ENCODE measurements at places on chromosomes 3 and 15. TPM values are rescaled to one million over a fixed set of nuclear protein-coding genes. Genes with fewer than 3 reads are reported as not detected.

GRCh38 chr15:94097552-94097951, 133.8 kb upstream of the MCTP2 start:
- H3K27ac ChIP-seq: no peak overlapping the region
- H3K4me1 ChIP-seq: no peaks in the 10 kb centered on the region
- no peaks in the 10 kb centered on the region for H3K36me3 ChIP-seq
- no peak for DNase-seq
- no peak overlapping the region for H3K4me3 ChIP-seq

DNA sequence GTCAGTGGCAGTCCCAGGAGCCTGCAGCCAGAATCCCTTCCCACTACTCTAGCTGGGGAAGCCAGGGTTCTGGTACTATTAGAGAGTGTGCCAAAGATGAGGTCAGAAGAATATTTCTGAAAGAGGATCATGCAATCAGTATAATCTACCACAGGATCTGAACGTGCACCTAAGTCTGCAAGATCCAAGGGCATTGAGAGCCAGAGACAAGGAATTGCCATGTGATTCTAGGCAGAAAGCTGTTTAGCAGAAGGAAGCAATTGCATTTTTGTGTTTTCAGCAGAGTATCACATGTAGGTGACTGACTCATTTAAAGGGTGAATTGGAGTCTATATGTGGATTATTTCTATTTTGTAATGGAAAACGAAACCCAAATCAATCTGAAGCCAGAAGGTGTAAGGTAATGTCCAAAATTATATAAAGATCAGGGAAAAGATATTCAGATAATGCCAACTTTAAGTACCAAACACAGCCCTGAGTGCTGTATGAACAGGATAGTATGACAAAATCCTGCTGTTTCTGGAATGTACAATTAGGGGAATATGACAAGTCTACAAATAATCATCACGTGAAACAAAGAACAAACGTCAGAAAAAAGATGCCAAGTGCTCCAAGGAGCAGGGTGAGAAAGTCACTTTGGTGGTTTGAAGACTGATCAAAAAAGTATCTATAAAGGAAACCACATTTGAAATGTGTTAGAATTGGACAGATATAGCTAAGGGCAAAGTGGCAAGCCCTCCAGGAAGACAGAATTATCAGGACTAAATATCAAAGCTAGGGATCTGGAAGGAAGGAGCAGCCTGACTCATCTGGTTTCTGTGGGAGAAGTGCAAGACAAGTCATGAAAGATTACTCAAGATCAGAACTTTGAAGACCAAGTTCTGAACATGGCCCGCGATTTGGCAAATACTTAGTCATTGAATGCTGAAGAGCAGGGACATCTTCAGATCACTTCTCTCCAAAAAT, 1036.6 kb downstream of the NTRK3 start:
- no peak for DNase-seq
- no peak overlapping the region for H3K27ac ChIP-seq
- no peaks in the 10 kb centered on the region for H3K27me3 ChIP-seq
- no peak overlapping the region for H3K4me3 ChIP-seq
- no peaks in the 10 kb centered on the region for H3K4me1 ChIP-seq
- no peaks in the 10 kb centered on the region for H3K36me3 ChIP-seq

DNA sequence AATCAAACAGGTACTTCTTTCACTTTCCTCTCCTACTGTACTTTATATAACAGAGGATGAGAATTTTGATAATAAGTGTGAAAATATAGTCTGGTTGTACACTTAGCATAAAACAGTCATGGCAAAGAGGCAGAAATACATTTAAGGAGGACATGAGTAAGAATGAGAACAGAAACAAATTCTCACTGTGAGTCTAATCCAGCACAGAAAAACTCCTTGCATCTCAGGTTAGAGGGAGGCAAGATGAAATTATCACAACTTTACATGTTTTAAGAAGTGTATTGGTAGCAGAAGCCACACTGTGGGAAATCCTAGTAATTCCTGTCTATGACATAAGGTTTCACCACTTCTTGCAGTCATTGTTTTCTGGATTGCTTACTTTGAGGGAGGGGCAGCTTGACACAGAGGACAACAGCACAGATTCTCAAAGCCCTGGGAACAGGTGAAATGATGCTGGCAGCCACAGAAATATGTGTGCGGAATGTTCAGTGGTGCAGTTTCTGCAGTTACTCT, 733.6 kb upstream of the GBE1 start:
- H3K36me3 ChIP-seq: no peaks in the 10 kb centered on the region
- no peak overlapping the region for H3K4me3 ChIP-seq
- no peak for DNase-seq
- no peaks in the 10 kb centered on the region for H3K4me1 ChIP-seq
- no peak overlapping the region for H3K27ac ChIP-seq
- peaks cover 4% of the 10 kb centered on the region for H3K27me3 ChIP-seq

GRCh38 chr15:77115179-77115578, 44.3 kb upstream of the TSPAN3 start:
- H3K36me3 ChIP-seq: peaks cover 21% of the 10 kb centered on the region
- no peak for DNase-seq
- H3K4me1 ChIP-seq: peaks cover 40% of the 10 kb centered on the region

- no peaks in the 10 kb centered on the region for H3K4me1 ChIP-seq
- H3K27me3 ChIP-seq: no peaks in the 10 kb centered on the region
- no peak overlapping the region for H3K4me3 ChIP-seq
- H3K36me3 ChIP-seq: no peaks in the 10 kb centered on the region
Observed at GRCh38 chr3:70716832-70717231, 404.4 kb upstream of the MDFIC2 start.

- no peaks in the 10 kb centered on the region for H3K36me3 ChIP-seq
- no peak overlapping the region for H3K4me3 ChIP-seq
- peaks cover 14% of the 10 kb centered on the region for H3K4me1 ChIP-seq
- DNase-seq: no peak
- H3K27ac ChIP-seq: no peak overlapping the region
Observed at GRCh38 chr15:48360841-48361240, 29.6 kb downstream of the DUT start.

DNA sequence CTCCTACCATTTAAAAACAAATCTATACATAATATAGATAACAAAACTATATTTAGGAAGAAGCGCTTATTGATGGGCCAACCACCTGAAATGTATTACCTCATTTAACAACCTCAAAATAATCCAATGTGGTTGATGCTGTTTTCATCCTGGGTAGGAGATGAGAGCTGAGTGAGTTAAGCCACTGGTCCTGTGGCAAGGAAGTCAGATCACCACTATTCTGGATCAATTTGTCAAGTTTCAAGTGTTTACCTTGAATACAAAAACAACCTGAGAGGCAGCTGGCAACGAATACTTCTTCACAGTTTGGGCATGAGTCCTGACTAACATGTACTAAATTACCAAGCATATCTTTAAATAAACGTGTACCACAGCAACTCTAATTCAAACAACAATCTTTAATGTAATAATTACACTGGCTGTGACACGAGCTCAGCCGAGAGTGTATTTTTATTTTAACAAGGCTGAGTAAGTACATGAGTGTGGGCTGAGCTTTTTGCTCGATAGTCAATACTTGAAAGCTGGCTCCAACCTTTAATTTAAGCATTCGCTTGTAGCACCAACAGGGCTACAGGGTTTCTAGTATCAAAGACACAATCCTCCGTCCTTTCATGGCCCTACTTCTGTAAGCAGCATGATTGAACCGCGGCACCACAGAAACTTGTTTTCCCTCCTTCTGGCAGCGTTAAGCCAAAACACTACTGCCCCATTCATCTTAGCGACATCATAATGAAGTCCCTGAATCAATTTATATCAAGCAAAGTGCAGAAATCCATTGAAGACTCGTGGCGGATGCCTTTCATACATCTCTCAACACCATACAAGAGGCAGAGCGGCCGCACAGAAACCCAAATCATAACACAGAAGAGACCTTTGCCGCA, 93.8 kb upstream of the ICE2 start:
- DNase-seq: no peak
- peaks cover 55% of the 10 kb centered on the region for H3K4me1 ChIP-seq
- H3K27ac ChIP-seq: no peak overlapping the region
- no peak overlapping the region for H3K4me3 ChIP-seq

DNA sequence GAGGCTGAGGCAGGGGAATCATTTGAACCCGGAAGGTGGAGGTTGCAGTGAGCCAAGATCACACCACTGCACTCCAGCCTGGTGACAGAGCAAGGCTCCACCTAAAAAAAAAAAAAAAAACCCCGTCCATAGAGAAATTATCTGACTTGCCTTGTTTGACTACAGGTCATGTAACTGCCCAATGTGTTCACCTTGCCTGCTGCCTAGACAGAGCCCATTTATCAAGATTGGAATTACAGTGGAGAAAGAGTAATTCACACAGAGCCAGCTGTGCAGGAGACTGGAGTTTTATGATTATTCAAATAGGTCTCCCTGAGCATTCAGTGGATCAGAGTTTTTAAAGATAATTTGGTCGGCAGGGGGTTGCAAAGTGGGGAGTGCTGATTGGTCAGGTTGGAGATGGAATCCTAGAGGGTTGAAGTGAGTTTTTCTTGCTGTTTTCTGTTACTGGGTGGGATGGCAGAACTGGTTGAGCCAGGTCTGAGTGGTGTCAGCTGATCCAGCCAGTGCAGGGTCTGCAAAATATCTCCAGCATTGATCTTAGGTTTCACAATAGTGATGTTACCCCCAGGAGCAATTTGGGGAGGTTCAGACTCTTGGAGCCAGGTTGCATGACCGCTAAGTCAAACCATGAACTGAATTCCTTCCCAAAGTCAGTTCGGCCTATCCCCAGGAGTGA, 40.8 kb upstream of the ACP3 start:
- H3K27ac ChIP-seq: no peak overlapping the region
- H3K4me1 ChIP-seq: no peaks in the 10 kb centered on the region
- no peak overlapping the region for H3K4me3 ChIP-seq
- no peaks in the 10 kb centered on the region for H3K36me3 ChIP-seq
- DNase-seq: no peak
- H3K27me3 ChIP-seq: no peaks in the 10 kb centered on the region

DNA sequence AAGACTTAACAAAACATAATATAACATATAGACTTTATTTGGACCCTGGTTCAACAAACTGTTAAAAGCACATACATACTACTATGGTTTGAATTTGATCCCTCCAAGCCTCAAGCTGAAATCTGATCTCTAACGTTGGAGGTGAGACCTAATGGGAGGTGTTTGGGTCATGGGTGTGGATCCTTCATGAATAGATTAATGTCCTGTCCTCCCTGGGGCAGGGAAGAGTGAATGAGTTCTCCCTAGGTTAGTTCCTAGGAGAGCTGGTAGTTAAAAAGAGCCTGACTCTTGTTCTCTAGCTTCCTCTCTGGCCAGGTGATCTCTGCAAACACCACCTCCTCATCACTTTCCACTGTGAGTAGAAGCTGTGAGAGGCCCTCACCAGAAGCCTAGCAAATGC, 36.4 kb downstream of the CLASP2 start:
- no peaks in the 10 kb centered on the region for H3K4me1 ChIP-seq
- H3K36me3 ChIP-seq: peaks cover 43% of the 10 kb centered on the region
- no peak for DNase-seq
- no peaks in the 10 kb centered on the region for H3K27me3 ChIP-seq

- H3K4me3 ChIP-seq: no peak overlapping the region
- DNase-seq: no peak
- H3K27ac ChIP-seq: no peak overlapping the region
Observed at GRCh38 chr3:43957553-43957952, 266.8 kb downstream of the ABHD5 start.

DNA sequence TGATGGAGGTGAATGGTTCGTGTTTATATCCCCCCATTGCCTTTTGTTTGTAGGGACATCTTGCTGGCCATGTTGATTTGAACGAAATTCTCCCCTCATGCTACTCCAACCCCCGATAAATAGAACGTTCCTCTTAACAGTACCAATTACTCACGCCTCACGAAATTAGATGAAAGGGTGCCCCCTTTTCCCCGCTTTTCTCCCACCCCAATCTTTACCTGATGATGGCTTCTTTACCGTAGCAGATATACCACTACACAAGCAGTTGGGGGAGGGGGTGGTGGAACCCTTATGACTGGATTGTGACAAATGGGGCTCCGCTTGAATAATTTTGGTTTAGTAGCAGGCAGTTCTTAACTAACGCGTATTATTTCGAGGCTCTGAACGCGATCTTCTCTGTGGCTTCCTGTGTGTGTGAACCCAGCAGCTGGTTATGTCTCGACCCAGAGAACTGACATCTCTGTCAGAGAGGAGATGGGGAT, 1.1 kb downstream of the PIAS1 start:
- DNase-seq: no peak
- H3K36me3 ChIP-seq: no peaks in the 10 kb centered on the region
- no peaks in the 10 kb centered on the region for H3K27me3 ChIP-seq
- H3K4me1 ChIP-seq: peaks cover 50% of the 10 kb centered on the region

DNA sequence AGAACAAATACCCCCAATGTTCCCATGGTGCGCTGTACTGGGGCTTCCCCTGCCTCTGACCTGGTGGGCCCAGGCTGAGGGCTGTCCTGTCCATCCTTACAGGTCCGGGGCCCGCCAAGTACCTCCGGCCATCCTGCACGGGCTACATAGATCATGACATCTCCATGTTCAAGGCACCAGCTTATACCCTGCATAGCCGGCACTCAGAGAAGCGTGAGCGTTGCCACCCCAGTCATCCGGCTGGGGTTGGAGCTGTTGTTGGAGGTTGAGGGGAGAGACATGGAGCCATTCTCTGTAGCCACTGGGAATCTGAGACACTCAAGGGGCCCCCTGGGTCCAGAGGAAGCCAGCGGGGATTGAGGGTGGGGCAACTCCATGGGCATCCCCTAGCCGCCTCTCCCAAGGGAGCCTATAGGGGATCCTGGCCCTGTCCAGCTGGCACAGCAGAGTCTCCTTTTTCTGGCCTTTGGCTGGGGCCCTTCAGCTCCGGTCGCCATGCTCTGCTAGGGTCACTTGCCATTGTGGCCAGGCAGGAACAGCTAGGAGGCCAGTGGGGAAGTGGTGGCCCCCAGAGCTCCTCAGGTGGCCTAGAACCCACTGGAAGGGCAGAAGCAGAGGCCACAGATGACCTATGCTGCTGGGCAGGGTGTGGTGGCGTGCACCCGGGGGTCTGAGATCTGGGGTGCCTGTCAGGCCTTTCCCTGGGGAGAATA, 12.5 kb upstream of the CSPG4 start:
- H3K27me3 ChIP-seq: no peaks in the 10 kb centered on the region
- peaks cover 28% of the 10 kb centered on the region for H3K4me1 ChIP-seq
- H3K4me3 ChIP-seq: no peak overlapping the region
- no peaks in the 10 kb centered on the region for H3K36me3 ChIP-seq
- no peak overlapping the region for H3K27ac ChIP-seq

EBLN2 gene
- total RNA-seq: 0.99 TPM

PLXNB1 gene
- total RNA-seq: 42.6 TPM

AP3B2 gene
- 0.80 TPM for total RNA-seq

GP5 gene
- not detected for total RNA-seq

COPG1 gene
- 86.1 TPM for total RNA-seq
